ENCODE measurements at places on chromosomes 2 and 18.

DNA sequence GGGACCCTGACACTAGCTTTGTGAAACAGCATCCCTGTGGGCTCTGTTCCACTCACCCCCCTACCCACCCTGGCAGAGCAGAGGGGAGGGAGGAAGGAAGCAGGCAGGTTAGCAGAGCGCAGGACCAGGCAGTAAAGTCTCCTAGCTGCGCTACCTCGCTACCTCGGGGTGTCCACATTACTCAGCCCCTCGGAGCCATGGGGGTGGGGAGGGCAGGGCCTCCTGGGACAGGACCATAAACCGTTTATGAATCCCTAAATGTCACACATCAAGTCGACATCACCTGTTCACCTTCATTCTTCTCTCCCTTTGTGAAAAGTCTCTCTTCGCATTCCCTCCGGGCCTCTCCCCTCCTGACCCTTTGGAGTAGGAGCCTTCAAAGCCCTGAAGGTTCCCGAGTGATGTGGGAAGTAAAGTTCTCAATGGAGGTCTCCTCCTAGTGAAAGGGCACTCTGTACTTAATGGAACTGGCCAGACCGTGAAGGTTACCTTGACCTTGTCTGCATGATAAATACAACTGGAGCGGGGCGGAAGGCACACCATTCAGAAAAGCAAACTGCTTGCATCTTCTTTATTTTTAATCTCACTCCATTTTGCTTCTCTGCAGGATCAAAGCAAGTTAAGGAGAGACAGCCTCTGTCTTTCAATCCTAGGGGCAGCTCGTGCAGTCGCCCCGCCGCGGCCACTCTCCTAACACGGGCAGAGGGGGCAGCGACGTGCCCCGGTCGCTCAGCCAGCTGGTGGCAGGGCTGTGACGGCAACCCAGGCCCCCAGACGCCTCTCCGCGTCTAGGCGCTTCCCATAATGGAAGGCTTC lies 23.7 kb upstream of the SMAD7 start:
- no peak for DNase-seq

- DNase-seq = no peak
Measured at GRCh38 chr2:167333245-167333644, 445.0 kb downstream of the XIRP2 start.

GRCh38 chr2:60531701-60532133 lies 21.7 kb downstream of the BCL11A start:
- no peak for DNase-seq

GRCh38 chr18:35581898-35582641 lies 530 bp downstream of the GALNT1 start:
- DNase-seq = no peak

GRCh38 chr2:20622296-20622686 lies 28.6 kb downstream of the HS1BP3 start:
- no peak for DNase-seq

GRCh38 chr2:197011801-197012641 lies 85.5 kb upstream of the PGAP1 start:
- no peak for DNase-seq

DNA sequence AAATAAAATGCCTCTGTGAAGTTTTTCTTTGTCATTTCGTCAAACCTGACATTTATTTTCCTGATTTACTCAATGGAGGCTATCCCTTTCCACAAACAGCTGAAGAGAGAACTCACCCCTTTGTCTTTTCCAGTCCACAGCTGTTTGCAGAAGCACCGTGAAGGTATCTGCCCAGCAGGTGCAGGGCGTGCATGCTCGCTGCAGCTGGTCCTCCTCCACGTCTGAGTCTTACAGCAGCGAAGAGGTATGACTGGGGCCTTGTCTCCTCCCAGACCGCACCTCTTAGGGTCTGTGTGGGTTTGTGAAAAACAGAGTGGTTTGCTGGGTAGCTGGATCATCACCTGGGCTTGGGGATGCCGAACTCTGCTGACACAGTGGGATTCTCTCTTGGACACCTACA lies 9.7 kb downstream of the SPP2 start:
- no peak for DNase-seq

DNA sequence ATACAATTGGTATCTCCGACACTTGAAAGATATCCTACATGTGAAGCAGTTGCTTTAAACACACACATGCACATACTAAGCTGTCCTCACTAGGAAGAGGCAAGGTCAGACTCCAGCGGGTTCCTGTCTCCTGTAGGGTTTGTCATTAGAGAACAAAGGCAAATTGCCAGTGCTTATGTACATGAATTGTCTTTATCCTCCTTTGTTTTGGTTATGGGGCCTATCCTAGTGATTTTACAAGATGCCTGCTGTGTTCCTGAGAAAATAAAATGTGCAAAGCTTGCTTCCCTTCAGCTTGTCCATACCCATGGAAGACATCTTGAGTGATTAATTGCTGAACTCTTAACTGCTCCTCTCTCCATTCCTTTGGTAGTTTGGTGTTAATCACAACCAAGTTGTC lies 86.7 kb upstream of the SLC39A10 start:
- DNase-seq = no peak

- no peak for DNase-seq
Measured at GRCh38 chr2:226045080-226045479, 645.6 kb downstream of the NYAP2 start.

- DNase-seq = no peak
Measured at GRCh38 chr2:227368574-227368973, 10.5 kb downstream of the TM4SF20 start.

DNA sequence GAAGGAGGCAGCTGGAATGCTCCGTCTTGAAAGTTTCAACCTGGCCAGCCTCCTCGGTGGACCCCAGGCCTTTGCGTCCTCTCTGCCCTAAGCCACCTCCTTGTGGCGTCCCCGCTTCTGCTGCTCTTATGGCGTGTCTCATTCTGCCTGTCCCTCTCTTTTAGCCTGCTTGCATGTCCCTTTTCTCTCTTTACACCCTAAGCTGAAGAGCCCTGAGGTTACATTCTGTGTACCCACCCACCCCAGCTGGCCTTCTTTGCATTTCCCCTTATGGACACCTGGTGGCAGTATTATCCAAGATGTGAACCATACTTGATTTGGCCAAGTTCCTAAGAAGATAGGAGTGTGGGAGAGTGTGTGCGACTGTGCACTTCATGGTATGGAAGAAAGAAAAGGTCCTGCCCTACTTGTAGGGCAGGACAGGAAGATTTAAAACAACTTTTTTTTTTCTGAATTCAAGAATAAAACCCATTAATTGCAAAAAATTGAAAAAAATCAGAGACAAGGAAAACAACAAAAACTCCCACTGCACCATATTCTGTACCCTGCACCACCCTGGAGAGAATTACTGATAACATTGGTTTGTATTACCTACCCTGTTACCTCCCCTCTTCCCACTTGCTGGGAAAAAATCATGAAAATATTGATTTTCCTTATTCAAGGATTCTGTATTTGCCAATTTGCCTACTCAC lies 77.4 kb downstream of the DYSF start:
- no peak for DNase-seq

GRCh38 chr18:6744816-6745455 lies 15.4 kb downstream of the ARHGAP28 start:
- no peak for DNase-seq

- DNase-seq = peak; percentile 33
Measured at GRCh38 chr2:229610333-229610732, 104.0 kb downstream of the DNER start.

- no peak for DNase-seq
Measured at GRCh38 chr2:9627310-9627709, 3.5 kb downstream of the YWHAQ start.

DNA sequence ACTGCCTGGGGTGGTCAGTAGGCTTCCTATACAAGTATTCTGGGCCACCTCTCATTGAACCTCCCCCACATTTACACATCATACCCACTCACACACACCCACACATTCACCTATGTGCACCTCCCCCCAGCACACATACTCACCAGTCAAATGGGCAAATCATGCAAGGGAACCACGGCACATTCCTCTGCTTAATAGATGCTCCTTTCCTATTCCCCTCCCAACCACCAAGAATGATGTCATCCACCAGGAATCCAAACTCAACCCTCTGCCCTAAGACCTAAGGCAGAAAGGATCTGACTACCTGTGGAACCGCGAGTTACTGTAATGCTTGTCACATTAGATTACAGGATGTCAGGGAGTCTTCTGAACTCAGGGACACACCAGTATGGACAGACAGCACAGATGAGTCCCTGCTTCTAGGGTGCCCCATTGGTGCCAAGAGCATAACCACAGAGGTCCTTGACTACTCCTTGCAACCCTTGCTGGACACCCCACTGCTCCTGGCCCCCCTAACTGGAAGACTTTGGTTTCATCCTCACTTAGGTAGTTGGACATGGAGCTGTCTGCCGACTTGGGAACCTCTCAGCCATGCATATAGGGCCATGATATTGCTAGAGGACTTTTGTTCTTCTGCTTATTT lies 21.5 kb upstream of the CAB39 start:
- DNase-seq = no peak

- DNase-seq = no peak
Measured at GRCh38 chr2:74428675-74429074, 7.1 kb downstream of the WDR54 start.

DNA sequence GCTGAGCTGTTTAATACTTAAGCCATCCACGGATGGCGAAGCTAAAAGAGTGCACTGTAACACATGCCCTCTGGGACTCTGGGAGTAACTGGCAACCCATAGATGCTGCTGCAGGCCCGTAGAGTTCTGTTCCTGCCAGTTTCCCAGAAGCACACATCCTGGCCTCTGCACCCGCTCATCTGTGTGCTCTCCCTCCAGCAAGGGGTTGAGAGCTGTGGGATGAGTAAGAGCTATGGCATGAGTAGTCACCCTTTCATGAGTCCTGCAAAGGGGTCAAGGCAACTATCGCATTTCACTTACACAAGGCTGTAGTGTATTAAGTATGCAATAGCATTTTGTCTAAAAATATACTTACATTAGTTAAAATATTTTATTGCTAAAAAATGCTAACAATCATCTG lies 1341.8 kb upstream of the NXPH2 start:
- no peak for DNase-seq

GRCh38 chr2:127225186-127225960 lies 5.3 kb upstream of the CYP27C1 start:
- no peak for DNase-seq

- no peak for DNase-seq
Measured at GRCh38 chr2:141109633-141110032, 1021.2 kb downstream of the LRP1B start.

DNA sequence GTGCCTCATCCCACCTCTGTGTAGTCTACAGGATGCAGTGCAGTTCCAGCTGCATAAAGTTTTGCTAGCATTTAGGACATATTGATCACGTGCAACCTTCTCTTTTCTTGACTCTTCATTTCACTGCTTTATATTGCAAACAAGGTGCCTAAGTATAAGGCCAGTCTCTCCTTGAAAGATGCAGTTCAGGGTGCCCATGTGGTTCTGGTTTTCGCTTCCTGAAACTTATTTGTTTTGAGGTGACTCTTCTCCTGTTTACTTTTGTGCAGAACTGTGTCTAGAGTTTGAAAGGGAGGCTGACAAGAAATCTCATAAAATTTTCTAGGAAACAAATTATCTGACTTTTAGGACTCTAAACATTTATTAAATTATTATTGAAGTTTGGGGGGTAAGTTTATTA lies 189.9 kb downstream of the UBE2E3 start:
- DNase-seq = no peak

DNA sequence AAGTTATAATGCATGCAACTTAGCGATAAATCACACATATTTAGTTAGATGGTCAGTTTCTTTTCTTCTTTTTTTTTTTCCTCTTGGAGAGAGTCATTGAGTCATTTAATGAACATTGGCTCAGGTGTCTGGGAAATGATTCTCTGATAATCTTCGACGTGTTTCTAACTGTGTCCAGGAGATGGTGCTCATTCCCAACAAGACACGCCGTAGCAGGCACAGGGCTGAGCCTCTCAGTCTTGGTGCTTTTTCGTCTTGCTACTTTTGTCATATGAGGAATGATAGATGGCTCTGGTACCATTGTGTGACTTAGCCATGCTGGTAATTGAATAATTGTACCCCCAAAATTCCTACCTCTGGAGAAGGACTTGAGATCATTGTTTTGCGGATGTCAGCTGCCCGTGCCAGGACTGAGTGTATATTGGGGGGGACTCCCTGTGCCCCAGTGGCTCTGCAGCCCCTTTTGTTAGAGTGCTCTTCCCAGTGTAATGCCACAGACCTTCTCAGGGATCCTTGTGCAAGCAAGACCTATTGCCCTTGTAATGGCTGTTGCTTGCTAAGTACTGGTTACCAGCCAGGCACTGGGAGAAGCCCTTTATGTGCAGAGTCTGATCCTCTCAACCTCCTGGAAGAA lies 107.6 kb upstream of the CYRIA start:
- DNase-seq = peak; percentile 13

GRCh38 chr2:84970210-84970867 lies 622 bp upstream of the KCMF1 start:
- DNase-seq = no peak

GRCh38 chr18:48639772-48640432 lies 101.1 kb downstream of the CTIF start:
- no peak for DNase-seq

GRCh38 chr2:235990344-235990743 lies 177.8 kb downstream of the GBX2 start:
- no peak for DNase-seq

- no peak for DNase-seq
Measured at GRCh38 chr2:143564419-143564818, 435.2 kb downstream of the ARHGAP15 start.

Measured in pulmonary artery endothelial cell (primary cell).